ENCODE measurements at places on chromosomes 2 and 18.
A peak's percentile ranks its signal among the peaks of the same experiment; 100 is the strongest.

DNA sequence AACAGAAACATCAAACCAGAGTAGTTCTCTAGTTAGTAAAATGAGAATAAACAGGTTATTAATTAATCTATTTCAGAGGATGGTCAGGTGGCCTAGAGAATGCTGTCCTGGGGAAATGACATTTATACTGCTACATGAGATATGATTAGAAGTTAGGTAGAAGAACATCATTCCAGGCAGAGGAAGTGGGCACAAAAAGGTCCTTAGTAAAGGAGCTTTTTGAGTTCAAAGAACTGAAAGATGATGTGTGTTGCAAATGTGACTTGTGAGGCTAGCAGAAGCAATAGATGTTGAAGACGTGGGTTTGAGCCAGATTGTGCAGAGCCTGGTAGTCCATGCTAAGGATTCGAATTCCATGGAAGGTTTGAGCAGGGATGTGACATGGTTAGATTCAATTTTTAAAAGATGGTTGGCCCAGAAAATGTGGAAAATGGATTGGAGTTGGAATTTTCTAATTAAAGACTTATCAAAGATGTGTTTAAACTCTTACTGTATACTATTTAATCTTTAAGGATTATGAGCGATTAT lies 34.2 kb downstream of the RAB10 start:
- no peak for DNase-seq

DNA sequence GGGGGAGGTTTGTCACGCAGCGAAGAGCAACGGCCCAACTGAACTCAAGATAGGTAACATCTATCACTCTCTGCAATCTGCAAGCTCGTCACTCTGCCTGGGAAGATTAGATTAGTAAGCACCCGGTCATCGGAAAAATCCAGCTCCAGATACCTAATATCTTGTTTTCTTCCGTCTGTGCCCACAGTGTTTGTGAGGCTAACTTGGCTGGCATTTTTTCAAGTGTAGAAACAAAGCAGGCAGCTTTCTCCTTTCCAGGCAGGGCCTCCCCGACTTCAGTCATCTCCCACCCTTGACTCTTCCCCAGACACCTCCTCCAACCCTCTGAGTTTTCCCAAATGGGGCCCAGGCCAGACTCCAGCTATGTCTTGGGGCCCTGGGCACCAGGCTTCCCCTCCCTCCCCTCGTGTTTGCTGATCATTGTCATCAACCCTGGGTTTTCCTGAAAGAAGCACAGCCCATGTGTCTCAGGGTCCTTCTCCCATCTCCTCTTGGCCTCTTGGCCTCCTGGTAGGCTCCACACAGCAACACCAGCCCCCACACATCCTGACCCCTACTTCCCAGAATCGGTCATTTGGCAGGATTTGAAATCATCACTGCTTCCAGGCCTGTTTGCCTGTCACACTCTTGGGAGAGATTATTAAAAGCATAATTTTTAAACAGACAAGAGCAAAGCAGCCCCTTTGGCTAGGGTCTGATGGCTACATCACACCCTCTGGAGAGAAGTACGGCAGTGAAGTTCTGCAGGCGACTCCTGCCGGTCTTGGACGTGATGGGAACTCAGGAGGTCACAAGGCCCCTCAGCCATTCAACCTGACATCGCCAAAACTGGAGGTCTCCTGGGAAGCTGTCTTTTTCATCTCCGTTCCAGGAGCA lies 144.9 kb upstream of the ID2 start:
- no peak for DNase-seq

GRCh38 chr18:61308795-61309393 lies 24.3 kb upstream of the CDH20 start:
- no peak for DNase-seq

GRCh38 chr18:70058916-70059315 lies 111.2 kb upstream of the CD226 start:
- DNase-seq, result no peak

DNA sequence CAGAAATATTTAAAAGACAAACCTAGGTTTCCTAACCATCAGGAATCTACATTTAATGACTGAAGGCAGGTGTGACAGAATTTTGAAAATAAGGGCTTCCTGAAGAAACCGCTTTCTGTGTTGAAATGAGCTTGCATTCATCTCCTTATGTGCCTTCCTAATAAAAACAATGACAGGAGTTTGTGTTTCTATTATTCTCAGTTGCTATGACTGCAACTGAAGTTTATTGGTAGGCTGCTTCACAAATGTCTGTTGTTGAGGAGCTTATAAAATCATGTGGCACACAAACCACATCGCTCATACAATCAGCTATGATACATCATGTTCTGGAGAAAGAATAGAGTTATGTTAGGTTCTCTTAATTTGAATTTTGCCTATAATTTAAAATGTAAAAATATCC lies 362.7 kb upstream of the SLC8A1 start:
- no peak for DNase-seq

- peak; percentile 68 for DNase-seq
These were observed 4.7 kb downstream of the EPG5 start for GRCh38 chr18:45962461-45962860.

DNA sequence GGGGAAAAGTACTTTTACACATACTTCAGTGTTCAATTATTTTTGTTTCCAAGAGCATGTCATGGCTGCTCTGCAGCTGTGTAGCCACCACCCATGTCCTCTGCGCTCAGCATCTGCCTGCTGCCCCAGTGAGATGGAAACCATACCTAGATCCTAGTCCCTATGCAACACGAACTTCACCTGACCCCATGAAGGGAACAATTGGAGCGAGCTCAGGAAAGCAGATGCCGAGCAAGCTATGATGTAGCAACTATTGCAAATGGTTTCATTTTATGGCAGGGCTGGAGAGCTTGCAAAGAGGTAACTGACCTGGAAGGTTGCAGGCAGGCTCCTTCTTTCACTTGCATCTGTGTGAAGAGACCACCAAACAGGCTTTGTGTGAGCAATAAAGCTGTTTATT lies 1.3 kb upstream of the CCDC141 start:
- DNase-seq, result no peak

GRCh38 chr18:9001209-9001608 lies 101.3 kb upstream of the NDUFV2 start:
- no peak for DNase-seq

DNA sequence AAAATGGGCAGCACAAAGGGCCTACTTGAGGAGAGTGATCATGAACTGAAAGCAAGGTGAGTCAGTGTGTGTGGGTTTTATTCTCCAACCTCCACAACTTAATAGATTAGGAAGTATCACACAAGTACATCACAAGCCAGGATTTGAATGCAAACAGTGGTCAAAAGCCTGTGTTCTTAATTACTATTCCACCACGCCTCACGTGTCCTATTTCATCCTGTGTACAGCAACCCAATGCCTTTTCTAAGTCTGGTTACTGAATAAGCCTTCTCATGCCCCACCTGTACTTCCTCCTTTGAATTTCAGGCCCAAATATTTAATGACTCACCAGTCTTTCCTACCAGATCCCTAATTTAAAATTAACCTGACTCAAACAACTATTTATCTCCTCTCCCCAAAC lies 755.7 kb upstream of the SLC8A1 start:
- no peak for DNase-seq

DNA sequence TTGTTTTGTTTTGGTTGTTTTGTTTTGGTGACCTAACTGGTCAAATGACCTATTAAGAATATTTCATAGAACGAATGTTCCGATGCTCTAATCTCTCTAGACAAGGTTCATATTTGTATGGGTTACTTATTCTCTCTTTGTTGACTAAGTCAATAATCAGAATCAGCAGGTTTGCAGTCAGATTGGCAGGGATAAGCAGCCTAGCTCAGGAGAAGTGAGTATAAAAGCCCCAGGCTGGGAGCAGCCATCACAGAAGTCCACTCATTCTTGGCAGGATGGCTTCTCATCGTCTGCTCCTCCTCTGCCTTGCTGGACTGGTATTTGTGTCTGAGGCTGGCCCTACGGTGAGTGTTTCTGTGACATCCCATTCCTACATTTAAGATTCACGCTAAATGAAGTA lies at the start of gene TTR:
TSS of gene TTR (plus strand) at position 250 of the 400 bp plus-strand sequence. CDS start at position 276, 26 bp downstream.
- DNase-seq, result no peak

GRCh38 chr2:128504246-128505149 lies 185.8 kb upstream of the HS6ST1 start:
- DNase-seq, result no peak

DNA sequence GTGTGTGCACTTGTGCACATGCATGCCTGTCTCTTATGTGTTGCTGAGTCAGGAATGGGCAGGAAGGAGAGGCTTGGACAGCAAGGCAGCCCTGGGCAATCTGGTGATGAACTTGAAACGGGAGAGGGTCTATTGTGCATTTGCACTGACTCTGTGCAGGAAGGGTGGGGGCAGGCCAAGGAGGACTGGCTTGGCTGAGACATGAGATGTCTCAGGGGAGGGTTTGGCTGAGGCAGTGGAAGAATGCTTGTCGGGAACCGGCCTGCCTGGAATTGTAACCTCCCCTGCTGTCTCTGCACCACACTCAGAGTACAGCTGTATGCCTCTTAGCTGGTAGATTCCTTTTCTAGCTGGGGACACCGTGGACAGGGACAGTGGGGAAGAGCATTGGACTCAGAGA lies 176.1 kb upstream of the TNP1 start:
- DNase-seq, result no peak

DNA sequence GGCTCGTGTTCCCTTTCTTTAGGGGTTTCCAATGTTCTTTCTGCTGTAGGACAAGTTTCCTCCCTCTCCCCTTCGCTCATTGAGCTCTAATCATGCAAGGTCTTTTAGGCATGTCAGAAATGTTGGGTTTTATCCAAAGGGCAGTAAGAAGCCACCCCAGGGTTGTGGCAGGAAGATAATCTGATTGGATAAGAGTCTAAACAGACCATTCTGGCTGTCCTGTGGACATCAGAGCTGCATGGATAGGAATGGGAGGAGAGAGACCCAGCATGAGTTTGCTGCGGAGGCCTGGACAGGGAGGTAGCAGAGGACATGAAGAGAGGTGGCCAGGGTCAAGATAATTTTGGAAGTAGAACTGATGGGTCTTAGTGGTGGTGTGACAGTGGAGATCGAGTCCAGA lies 88.2 kb downstream of the ACKR3 start:
- no peak for DNase-seq

GRCh38 chr2:69798290-69798908 lies 31.1 kb upstream of the GMCL1 start:
- DNase-seq, result peak; percentile 11

DNA sequence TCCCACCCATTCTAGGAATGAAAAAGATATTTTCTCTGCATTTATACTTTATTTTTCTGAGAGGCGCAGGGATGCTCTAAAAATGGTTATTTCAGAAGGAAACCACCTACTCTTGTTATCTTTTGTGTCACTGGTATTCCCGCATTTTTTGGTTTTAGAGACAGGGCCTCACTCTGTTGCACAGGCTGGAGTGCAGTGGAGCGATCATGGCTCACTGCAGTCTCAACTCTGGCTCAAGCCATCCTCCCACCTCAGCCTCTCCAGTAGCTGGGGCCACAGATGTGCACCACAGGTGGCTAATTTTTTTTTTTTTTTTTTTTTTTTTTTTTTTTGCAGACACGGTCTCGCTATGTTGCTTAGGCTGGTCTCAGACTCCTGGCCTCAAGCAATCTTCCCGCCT lies 135.9 kb downstream of the NCK2 start:
- DNase-seq, result no peak

DNA sequence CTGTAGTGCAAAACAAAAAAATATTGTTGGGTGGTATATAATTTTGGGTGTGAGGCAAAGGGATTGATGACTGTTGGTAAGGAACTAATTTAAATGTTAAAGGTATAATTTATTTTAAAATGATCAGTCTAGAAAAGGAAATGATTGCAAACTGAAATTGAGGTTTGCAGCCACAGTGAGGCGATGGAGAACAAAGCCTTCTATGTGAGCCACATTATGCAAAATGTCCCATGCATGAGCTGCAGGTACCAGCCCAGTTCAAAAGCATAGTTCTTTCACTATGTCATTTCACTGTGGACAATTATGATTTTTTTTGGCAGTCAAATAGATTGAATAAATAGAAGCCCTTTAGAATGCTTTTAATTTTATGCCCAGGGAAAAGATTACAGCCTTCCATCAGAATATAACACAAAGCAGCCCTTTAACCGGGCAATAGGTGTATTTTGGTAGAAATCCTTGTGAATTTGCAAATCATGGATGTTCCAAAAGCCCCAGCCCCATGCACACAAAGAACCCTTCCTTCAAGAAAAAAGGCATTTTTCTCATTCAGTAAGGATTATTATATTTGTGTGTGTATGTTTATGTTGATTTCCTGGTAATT lies 1.7 kb downstream of the MAP2 start:
- DNase-seq, result no peak

GRCh38 chr18:39938676-39939608 lies 2016.1 kb upstream of the PIK3C3 start:
- no peak for DNase-seq

GRCh38 chr2:104678181-104678580 lies 175.7 kb upstream of the POU3F3 start:
- no peak for DNase-seq

DNA sequence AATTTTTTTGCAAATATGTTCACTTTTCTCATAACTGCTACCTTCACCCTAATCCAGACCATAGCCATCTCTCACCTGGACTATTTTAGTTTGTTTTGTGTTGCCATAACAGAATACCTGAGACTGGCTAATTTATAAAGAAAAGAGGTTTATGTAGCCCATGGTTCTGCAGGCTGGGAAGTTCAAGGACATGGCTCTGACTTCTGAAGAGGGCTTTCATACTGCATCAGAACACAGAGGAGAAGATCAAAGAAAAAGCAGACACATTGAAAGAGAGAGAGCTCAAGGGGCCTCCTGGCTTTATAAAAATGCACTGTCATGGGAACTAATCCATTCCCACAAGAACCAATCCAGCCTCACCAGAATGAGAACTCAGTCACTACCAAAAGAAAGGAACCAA lies 25.0 kb upstream of the DDX18 start:
- DNase-seq, result no peak

DNA sequence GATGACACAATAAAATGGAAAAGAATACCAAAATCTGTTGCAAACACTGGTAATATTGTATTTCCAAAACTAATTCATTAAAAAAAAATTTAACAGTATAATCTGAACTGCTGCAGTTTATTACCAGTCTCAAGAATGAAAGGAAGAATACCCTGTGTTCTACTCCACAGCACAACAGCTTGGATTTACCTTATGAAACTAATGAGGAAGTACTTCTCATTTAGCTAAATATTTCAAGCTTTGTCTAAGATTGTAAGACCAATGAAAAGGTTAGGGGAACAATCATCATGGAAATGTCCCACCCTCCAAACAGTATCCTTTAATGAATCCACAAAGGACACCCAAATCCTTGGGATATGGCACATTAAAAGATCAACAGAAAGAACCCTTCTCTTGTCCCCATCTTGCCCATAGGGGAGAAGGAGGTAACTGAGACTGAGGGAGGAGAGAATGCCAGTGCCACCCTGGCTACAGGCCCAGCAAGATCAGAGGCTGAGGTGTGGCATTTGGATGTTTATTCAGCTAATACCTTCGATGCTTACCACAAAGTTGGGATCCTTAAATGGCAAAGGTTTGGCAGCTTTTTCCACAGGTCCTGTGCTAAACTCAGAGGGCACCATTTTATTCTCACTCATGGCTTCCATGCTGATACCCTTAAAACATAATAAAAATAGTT lies 17.7 kb downstream of the INO80C start:
- no peak for DNase-seq
